Brain (organoid and tissue), 16 donors: ENCODE measurements at places on chromosomes 3 and 15.

DNA sequence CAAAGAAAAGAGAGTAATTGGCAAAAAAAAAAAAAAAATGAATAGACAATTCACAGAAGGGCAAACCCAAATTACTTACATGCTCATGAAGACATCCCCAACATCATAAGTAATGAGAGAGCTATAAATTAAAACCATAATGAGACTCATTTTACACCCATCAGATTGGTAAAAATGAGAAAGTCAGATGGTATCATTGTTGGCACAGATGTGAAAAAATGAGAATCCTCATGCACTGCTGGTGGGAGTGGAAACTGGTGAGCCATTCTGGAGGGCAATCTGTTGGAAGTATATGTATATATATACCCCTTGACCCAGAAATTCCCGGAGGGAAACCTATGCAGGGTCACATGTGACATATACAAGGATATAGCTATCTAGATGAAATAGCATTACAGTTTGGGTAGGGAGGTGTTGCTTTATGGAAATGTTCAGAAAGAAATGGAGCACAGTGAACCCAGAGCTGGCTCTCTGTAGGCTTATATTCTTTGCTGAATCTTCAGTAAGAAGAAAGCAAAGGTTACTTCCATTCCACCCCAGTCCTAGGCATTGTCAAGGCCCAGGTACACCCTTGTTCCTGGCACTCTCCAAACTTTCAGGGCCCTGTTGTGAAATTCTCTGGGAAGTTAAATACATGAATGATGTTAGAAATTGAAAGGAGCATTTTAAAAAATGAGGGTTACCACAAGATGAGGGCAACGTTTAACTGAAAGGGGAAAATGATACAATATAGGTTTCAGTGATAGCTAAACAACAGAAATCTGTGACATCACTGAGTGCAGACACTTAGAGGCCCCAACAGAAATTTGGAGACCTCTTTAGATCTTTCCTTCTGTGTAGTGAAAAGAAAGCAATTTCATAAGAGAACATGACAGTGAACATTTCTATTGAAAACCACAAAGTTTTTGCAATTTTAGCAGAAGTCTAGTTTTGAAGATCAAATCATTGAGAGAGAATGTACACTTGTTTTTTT is 132.7 kb upstream of the TPRG1 start:
- no peak for DNase-seq

DNA sequence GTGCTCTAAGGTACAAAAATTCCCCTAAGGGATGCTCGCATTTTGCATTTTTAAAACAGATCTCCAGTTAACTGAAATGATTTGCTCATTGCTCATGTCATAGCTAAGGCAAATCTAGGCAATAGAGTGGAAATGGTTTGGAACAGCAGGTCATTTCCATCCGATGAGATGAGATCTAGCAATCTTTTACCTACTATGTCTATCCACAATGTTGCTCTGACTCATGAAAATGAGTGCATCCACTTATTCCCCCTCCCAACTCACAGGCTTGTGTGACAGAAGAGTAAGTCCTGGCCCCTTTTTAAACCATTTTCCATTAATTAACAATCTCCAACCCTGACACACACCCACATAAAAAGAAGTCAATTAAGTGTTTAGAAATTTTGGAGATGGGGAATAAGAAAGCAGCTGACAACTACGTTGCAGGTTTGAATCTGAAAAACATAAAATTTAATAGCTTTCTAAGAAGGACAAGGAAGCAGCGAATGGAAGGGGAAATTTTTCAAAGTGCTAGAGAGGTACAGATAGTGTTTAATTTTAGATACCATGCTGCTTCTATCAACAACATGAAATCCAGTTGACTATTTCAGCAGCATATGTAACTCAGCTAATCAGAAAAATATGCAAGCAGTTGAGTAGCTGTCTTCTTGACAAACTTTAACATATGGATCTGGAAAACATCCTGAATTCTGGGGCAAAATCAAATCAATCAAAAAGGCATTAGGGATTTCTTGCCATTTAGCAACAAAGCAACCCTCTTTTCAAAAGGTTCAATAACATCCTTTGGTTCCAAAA is 112.0 kb downstream of the TMCO5A start:
- DNase-seq = no peak

- DNase-seq = no peak
These were observed 145.7 kb upstream of the BFSP2 start for GRCh38 chr3:133254151-133254550.

DNA sequence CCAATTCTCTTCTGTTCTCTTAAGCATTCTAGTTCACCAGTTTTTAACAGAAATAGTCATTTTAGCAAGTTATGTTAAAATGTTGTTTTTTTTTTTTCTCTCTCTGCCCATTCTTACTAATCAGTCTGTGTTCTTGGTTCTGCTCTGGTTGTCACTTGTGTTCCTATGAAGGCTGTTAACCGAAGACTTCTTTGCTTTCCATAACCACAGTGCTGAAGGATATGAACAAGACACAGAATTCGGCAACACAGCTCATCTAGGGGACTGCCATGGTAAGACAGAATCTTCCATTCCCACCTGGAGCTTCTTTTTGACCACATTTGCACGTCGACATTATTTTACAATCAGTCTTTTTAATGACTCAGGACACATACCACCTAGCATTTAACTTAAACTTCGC is 49.1 kb downstream of the SEMA6D start:
- DNase-seq = no peak

- no peak for DNase-seq
These were observed 214.5 kb downstream of the SLC9A9 start for GRCh38 chr3:143633816-143634215.

DNA sequence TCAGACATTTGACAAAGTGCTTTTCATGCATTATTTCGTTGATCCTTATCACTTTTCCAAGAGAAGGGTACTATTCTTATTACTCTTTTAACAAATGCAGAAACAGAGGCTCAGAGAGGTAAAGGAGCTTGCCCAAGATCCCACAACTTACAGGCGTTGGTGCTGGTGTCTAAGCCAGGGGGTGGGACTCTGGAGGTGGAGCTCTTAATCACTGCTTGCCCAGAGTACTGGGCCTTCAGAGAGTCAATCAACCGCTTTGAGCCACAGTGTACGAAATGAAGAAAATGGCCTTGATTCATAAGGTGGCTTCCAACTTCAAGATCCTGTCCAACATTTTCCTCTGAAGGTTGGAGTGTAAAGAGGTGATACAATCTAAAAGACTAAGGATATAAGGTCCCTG is 211.5 kb downstream of the NECTIN3 start:
- DNase-seq = no peak

GRCh38 chr3:193598202-193598601 is 5.2 kb downstream of the OPA1 start:
- DNase-seq = no peak

DNA sequence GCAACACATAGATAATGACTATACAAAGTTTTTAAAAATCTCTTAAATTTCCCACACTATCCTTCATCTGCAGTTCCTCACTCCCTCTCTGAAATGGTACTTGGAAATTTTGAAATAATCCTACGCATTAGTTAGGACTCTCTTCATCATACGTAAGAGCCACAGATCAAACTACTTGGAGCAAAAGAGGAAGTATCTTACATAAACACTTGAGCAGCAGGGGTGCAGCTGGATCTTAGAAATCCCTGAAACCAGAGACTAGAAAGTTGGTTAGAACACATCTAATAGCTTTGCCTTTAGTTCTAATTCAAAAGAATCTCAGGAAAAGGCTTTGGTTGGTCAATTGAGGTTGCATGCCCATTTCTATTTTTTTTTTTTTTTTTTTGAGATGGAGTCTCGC is 38.8 kb upstream of the ZNF445 start:
- no peak for DNase-seq

- DNase-seq = peak; percentile 46
These were observed 15.4 kb downstream of the IDH2 start for GRCh38 chr15:90086868-90087268.

DNA sequence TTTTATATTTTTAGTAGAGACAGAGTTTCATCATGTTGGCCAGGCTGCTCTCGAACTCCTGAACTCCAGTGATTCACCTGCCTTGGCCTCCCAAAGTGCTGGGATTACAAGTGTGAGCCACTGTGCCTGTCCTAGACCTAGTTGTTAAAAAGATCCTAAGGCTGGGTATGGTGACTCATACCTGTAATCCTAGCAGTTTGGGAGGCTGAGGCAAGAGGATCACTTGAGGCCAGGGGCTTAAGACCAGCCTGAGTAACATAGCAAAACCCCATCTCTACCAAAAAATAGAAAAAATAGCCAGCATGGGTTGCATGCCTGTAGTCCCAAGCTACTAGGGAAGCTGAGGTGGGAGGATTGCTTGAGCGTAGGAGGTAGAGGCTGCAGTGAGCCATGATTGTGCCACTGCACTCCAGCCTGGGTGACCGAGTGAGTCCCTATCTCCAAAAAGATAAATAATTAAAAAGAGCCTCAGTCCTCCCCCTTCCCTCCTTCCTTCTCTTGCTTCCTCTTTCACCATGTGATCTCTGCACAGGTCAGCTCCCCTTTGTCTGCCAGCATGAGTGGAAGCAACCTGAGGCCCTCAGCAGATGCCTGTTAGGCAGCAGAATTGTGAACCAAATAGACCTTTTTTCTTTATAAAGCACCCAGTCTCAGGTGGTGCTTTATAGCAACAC is 9.8 kb upstream of the FNDC3B start:
- no peak for DNase-seq

GRCh38 chr3:9747267-9747666 is 2.5 kb upstream of the OGG1 start:
- DNase-seq = no peak

- no peak for DNase-seq
These were observed 133.9 kb upstream of the WNT5A start for GRCh38 chr3:55621026-55621422.

- DNase-seq = no peak
These were observed 4.1 kb downstream of the YEATS2 start for GRCh38 chr3:183701744-183702143.

DNA sequence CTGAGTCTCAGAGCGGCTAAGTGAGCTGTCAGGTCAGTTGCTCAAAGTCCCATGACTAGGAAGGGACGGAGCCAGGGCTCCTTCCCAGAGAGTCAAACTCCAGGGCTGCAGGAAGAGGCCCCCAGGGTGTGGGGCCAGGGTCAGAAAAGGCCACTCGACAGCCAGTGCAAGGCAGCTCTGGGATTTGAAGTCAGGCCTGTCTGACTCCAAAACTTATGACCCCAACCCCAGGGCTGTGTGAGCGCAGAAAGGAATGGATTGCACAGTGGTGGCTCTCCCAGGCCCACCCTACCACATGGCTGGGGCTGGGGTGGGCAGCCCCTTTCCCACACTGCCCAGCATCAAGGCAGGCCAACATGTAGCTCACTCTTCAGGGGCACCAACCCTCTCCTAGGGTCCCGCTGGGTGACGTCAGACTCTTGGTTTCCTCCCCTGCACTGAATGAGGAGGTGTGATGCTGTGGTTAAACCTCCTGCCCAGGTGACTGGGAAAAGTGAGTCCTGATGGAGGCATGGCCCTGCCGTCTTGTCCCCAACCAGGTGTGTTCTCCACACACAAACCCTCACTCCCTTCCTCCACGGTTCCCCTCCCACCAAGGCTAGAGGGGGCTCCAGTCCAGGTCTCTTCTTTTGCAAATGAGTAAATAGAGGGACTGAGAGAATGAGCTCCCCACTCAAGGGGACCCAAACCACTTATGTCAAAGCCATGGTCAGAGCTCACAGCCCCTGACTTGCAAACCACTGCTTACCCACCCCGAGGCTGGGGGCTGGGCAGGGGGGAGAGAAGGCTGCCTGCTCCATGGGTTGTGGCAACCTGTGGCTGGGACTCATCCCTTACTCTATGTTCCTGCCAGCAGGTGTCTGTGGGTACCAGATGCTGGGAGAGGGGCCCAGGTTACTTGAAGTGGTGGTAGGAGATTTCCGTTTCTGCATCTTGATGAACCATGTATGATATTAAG is 23.8 kb upstream of the CORO2B start:
- no peak for DNase-seq

GRCh38 chr3:123522320-123523022 is 62.4 kb downstream of the HACD2 start:
- peak; percentile 90 for DNase-seq

DNA sequence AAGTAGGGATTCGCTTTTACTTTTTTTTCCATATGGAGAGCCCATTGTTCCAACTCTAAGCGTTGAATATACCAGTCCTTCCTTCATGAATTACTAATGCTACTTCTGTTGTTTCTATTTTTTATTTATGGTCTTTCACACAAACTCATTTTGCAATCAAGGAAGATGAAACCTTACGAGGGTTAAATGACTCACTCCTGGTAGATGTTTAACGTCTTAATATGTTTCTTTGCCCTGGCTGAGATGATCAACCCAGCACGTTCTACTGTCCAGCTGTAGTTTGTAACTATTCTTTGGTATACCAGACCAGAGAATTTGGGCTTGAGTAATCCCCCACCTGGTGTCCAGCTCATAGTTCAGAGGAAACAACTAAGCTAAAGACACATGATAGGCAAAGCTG is 23.1 kb downstream of the CDCP1 start:
- DNase-seq = no peak
